Mucosa of gallbladder (tissue), 1 donor: ENCODE measurements at places on chromosomes 6 and 20. TPM values are rescaled to one million over a fixed set of nuclear protein-coding genes. Genes with fewer than 3 reads are reported as not detected.

The PAK5 gene
- total RNA-seq = 12.5 TPM

The KDM1B gene
- total RNA-seq = 22.6 TPM

DNA sequence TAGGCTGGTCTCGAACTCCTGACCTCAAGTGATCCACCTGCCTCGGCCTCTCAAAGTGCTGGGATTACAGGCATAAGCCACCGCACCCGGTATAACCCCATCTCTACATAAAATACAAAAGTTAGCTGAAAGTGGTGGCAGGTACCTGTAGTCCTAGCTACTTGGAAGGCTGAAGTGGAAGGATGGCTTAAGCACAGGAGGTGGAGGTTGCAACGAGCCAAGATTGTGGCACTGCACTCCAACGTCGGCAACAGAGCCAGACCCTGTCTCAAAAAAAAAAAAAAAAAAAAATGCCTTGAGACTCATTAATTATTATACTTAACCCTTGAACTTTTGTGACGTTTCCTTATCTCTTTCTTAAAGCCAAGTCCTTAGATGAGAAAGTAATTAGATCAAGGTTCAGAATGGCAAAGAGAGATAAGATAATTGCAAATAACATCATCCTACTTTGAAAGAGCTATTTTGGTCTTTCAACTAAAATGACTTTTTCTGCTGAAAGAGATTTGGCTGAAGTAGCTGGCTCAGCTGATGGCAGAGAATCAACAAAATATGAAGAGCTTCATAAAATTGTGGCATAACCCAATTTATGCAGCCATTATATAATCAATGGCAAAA, 4.7 kb upstream of the SHLD1 start:
- DNase-seq = no peak

DNA sequence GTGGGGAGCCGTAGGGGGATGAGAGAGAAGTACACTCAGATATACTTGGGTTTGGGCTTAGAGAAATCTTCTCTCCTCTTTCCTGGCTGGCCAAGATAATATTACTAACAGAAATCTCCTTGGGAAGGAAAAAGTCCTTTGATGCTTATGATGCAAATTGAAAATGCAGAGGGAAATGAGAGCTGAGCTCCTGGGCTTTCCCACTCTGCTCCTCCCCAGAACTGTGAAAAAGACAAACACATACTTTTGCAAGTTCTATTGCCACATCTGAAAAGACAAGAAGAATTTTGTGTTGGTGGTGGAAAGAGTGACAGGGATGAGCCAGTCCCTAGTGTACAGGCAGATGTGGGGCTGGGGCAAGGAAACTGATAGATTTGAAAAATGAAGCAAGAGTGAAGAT, 185.9 kb downstream of the ANKRD60 start:
- no peak for DNase-seq
